Astrocyte of the spinal cord (primary cell): ENCODE measurements at places on chromosomes 3 and 15.

- no peak for DNase-seq
Observed at GRCh38 chr3:51384055-51384725, 901 bp upstream of the MANF start.

DNA sequence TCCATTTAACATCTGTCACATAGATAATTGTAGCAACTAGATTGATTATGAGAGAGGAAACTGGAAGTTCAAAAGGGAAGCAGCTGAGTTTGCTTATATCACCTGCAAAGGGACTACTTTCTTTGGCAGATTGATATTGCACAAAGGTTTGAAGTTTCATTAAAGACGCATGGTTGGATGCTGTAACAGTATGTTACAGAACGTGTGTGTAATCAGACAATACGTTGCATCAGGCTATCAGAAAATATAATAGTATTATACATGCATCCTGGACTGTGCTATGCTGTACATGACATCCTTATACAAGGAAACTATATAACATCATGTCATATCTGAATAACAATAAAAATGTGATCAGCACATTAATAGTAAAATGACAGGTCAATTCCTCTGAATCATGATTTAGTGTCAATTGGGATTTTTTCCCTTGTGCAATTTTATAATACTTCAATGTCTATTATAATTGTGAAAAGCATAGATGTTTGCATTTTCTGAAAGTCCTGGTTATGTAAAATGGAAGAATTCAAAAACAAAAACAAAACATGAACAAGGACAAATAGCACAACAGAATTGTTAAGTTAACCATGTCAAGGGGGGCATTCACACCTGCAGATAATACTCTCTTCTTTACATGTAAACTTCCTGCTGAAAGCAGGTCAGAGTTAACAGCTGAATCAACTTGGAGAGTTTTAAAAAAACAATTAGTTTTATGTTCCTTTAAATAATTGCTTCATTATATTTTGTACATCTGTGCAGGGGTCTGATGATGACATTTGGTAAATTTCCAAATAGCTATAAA lies 283.2 kb upstream of the KCNH8 start:
- no peak for DNase-seq

- DNase-seq = no peak
Observed at GRCh38 chr3:23201154-23201838, 1.8 kb upstream of the UBE2E2 start.

DNA sequence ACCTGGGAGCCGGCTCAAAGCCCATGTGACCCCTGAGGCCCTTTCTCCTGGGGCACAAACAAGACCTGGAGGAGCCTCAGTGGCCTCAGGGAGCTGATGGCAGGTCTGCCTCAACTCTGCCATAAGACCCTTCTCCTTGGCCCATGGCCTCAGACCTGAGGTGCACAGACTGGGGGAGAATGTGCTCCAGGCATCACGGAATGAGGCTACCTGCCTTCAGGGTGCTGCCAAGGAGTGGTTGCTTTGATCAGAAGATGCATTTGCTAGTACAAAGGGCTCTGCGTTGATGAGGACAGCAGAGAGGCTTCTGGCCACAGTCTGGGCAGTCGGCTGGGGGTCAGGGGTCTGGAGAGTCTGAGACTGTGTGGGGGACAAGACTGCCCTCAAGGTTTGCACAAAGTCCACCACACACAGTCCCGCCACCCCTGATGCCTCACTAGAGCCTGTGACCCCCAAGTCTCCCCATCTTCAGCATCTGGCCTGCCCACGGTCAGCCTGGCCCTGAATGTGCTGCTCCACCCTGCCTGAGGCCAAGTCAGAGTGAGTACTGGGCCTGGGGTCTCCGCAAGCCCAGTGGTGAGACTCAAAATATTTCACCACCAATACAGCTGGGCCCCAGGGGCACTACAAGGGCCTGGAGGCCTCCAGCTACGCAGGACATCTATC lies 26.6 kb downstream of the ALDH1L1 start:
- no peak for DNase-seq

DNA sequence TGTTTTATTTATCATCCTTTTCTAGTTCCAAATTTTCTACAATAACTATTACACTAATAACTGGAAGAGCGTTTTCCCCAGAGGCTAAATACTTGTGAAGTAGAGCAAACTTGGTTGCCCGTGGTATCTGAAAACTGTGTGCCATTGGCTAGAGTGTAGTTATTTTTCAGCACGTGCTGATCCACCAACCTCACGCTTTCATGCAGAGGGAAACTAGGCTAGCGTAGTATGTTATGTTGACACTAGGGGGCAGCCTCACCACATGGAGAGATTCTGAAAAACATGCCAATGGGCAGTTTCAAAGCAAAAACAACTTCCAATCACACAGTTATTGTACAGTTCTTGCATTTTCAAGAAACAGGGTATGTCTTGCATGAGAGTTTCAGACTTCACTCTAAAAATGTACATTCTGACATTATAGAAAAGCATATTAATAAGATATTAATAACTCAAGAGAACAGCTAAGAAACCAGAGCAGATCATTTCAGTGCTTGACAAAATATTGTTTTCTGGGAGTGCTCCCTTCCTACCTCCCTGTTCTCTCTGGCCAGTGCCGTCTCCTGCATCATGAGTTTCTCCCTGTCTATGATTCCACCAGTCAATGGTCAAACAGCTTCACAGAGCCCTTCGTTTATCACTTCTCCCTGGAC lies 39.7 kb downstream of the SPATA12 start:
- peak; percentile 78 for DNase-seq

DNA sequence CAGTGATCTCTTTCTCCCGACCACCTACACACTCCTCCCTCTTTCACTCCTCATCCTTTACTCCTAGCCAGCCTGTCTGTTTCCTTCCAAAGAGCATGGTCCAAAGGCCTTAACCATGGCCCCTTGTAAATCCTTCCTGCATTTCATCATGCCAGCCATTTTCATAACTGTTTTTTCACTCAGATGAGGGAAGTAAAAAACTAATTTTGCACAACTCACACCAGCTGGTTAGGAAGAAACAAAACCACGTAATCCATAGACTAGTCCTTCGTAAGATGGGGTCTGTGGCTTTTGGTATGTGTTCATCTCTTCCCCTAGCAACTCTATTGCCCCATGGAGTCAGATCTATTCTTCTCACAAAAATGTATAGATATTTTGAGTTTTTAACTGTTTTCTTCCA lies 187.8 kb downstream of the SHOX2 start:
- DNase-seq = no peak

- DNase-seq = peak; percentile 1
Observed at GRCh38 chr3:186124592-186124991, 15.7 kb upstream of the ETV5 start.

DNA sequence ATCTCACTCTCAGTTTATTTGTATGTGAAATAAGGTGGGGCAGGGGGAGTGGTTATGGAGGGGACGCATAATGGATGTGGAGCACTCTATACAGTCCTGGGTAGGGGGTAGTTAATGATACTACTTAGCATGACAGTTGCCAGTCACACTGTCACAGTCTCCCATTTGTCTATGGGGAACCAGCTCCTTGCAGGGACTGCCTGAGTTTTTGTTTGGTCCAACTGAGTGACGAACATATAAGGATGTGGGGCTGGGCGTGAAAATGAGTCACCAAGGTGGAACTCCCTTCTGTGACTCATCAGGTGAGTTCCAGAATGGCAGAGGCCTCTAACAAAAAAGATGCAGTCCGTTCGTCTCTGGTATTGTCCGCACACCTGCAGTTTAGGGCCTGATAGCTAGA lies 235.3 kb upstream of the ST8SIA2 start:
- no peak for DNase-seq
